ENCODE measurements at places on chromosomes 6 and 20. TPM values are rescaled to one million over a fixed set of nuclear protein-coding genes. Genes with fewer than 3 reads are reported as not detected.

CDH4 gene
- total RNA-seq, result 0.56 TPM

NOX3 gene
- not detected for total RNA-seq

CRISP3 gene
- total RNA-seq, result not detected

DNA sequence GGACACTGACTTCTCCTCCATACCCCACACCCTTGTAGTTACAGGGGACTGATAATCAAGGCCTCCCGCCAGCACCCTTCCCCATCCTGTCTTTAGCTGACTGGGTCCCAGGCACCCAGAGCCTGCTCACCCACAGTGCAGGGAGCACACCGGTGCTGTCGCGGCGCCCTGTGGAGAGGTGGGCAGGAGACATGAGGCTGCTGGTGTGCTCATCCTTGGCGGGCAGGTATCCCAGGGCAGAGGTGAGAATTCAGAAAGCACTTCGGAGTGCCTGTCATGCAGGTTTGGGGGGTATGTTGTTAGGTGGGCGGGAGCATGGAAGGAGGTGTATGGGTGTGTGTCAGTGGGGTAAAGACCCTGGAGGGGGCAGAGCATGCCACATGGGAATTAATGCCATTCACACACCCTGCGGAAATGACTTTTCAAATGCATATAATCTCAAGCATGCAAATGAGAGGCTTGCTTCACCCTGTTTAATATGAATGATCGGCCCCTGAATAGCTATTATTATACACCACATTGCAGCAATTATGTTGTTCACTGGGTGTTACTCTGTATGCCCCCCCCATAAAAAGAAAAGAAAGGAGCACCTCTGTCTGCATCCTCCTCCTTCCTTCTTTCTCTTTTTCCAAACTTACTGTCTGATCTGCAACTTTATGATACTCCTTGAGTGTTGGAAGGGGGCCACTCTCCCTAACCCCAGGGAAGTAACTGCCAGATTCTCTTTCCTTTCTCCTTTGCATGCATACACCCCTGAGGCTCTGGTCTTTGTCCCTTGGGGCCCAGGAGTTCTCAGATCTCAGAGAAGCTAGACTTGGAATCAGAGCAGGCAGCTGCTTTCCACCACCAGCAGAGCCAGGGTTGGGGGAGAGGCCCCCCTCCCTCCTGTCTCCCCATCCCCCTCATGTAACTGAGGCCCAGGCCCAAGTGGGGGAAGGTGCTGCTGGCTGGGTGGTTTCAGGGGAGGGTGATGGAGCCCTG lies 16.0 kb downstream of the FOXP4 start:
- no peak for DNase-seq

- DNase-seq, result no peak
Observed at GRCh38 chr20:4664691-4665360, 56.9 kb upstream of the PRND start.

DNA sequence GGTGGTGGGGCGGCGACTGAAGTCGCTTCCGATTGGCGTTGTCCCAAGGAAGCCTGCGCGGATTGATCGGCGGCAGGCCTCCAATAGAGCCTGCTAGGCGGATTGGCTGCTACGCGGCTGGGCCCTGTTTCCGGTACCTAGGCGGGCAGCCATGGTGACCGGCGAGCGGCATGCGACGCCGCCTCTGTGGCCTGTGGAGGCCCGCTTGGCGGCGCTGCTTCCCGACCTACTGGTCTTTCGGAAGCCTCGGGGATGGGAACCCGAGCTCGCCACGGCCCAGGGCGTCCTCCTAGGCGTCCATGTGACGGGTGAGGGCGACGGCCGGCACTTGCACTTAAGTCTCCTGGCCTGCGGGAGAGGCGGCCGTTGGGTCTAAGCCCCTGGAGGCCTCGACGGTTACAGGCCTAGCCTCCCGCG lies 28.1 kb downstream of the NFYA start:
- DNase-seq, result no peak
